ENCODE measurements at places on chromosomes 2 and 18. TPM values are rescaled to one million over a fixed set of nuclear protein-coding genes. Genes with fewer than 3 reads are reported as not detected.

The PHLPP1 gene
- total RNA-seq, result 5.0 TPM

The PSMA8 gene
- not detected for total RNA-seq

The AKAIN1 gene
- not detected for total RNA-seq

The UGT1A5 gene
- not detected for total RNA-seq

The CHMP1B gene
- 49.7 TPM for total RNA-seq

The CCDC148 gene
- total RNA-seq, result 1.0 TPM

- H3K4me3 ChIP-seq, result peak overlapping the region; percentile 61
- peak; percentile 86 for DNase-seq
- H3K27ac ChIP-seq, result peak overlapping the region; percentile 46
- no peaks in the 10 kb centered on the region for H3K27me3 ChIP-seq
- no peaks in the 10 kb centered on the region for H3K4me1 ChIP-seq
Measured at GRCh38 chr2:37672104-37672869, 845 bp upstream of the CDC42EP3 start.

DNA sequence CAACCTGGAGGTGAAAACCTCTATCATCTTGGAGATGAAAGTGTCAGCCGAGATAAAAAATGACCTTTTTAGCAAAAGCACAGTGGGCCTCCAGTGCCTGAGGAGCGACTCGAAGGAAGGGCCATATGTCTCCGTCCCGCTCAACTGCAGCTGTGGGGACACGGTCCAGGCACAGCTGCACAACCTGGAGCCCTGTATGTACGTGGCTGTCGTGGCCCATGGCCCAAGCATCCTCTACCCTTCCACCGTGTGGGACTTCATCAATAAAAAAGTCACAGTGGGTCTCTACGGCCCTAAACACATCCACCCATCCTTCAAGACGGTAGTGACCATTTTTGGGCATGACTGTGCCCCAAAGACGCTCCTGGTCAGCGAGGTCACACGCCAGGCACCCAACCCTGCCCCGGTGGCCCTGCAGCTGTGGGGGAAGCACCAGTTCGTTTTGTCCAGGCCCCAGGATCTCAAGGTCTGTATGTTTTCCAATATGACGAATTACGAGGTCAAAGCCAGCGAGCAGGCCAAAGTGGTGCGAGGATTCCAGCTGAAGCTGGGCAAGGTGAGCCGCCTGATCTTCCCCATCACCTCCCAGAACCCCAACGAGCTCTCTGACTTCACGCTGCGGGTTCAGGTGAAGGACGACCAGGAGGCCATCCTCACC is 90.2 kb downstream of the SH3BP4 start:
- H3K27me3 ChIP-seq, result no peaks in the 10 kb centered on the region
- H3K36me3 ChIP-seq, result peaks cover 53% of the 10 kb centered on the region
- H3K4me3 ChIP-seq, result no peak overlapping the region

DNA sequence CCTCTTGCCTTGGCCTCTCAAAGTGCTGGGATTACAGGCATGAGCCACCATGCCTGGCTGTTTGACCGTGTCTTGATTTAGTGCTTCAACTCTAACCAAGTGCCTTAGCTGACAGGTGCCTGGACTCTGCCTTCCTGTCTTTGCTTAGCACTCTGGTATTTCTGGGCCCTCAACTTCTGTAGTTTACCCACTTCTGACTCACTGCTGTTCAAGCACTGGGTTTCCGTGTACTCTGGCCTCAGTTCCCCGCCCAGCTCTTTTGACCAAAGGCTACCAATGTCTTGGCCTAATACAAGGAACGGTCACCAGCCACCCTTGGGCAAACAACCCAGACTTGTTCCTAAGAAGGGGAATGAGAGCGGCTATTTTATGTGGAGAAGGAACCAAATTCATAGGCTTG is 35.7 kb upstream of the CABLES1 start:
- H3K4me1 ChIP-seq, result no peaks in the 10 kb centered on the region
- H3K36me3 ChIP-seq, result no peaks in the 10 kb centered on the region
- no peak overlapping the region for H3K27ac ChIP-seq
- no peak overlapping the region for H3K4me3 ChIP-seq

DNA sequence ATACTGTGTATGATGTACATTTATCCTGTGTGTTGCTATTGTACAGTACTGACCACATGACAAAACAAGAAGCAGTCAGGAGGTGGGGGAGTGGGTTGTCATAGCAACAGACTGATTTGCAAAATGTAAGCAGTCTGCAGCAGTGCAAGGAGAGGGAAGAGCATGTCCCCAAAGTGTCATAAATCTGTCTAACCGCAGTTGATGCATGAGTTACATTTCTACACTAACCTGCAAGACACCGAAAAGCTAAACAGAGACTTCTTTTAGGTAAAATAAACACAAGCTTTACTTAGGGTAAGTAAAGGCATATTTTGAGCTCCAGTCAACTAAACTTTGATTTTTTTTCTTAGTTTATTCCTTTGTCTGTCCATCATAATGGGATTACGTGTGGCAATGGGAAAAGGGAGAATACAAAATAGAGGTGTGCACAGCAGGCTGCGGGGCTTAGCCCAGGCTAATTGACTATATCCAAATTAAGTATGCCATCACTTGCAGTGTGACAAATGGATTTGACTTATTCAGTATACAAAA is 134.5 kb downstream of the MEIS1 start:
- peak overlapping the region; percentile 72 for H3K27ac ChIP-seq
- H3K36me3 ChIP-seq, result peaks cover 11% of the 10 kb centered on the region
- peaks cover 33% of the 10 kb centered on the region for H3K4me1 ChIP-seq
- no peak overlapping the region for H3K4me3 ChIP-seq

DNA sequence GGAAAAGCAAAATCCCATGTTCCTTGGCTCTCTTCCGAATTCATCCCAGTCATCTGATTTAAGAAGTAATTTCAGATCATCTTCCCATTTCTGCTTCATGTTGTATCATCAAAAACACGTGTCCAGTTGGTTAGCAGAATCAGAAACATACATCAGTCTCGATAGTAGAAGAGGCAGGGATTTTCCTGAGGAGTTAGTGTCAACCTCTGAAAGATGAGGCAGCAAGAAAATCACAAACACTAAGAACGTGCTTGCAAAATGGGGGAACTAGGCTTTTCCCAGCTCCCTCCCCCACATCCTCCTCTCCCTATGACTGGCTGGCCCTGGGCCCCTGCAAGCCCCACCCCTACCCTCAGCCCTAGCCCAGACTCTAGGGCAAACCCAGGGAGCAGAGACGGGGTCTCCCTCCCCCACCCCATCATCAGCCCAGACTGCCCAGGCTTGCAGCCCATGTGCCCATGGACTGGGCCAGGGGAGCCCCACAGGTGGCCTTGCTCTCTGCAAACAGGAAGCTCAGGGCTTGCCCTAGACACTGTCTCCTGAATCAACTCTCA is 161.0 kb upstream of the ID2 start:
- no peak overlapping the region for H3K27ac ChIP-seq
- DNase-seq, result no peak
- H3K36me3 ChIP-seq, result no peaks in the 10 kb centered on the region

- DNase-seq, result peak; percentile 6
- no peak overlapping the region for H3K4me3 ChIP-seq
- H3K36me3 ChIP-seq, result no peaks in the 10 kb centered on the region
- H3K27me3 ChIP-seq, result no peaks in the 10 kb centered on the region
- H3K27ac ChIP-seq, result no peak overlapping the region
Measured at GRCh38 chr2:225806105-225806504, 406.6 kb downstream of the NYAP2 start.

- peaks cover 2% of the 10 kb centered on the region for H3K4me1 ChIP-seq
- no peaks in the 10 kb centered on the region for H3K27me3 ChIP-seq
- no peak overlapping the region for H3K4me3 ChIP-seq
- DNase-seq, result no peak
Measured at GRCh38 chr2:230928701-230929380, 3.8 kb upstream of the GPR55 start.

Data from fibroblast of lung (primary cell).